Glomerular endothelial cell (primary cell): ENCODE measurements at places on chromosomes 5 and 9. TPM values are rescaled to one million over a fixed set of nuclear protein-coding genes. Genes with fewer than 3 reads are reported as not detected.

The TMEM171 gene
- total RNA-seq, result 1.7 and 2.3 TPM in 2 replicates

The PCSK5 gene
- 21.3 and 25.5 TPM in 2 replicates for total RNA-seq

The PKD2L2 gene
- not detected in 2 replicates for total RNA-seq

The HMHB1 gene
- not detected in 2 replicates for total RNA-seq

The IL5 gene
- not detected in 2 replicates for total RNA-seq

The TMEFF1 gene
- 30.0 and 35.1 TPM in 2 replicates for total RNA-seq

The SMIM33 gene
- total RNA-seq, result not detected in 2 replicates

The ABLIM3 gene
- 57.9 and 60.4 TPM in 2 replicates for total RNA-seq

The PCDHGA9 gene
- 3.3 and 4.5 TPM in 2 replicates for total RNA-seq

The TMC1 gene
- 0.23 and 0.82 TPM in 2 replicates for total RNA-seq

The SPINK5 gene
- 0.12 and 3.2 TPM in 2 replicates for total RNA-seq

The PLAC8L1 gene
- total RNA-seq, result not detected in 2 replicates

The PTPDC1 gene
- 10.1 and 12.7 TPM in 2 replicates for total RNA-seq

The DMRT3 gene
- 0.47 and 1.2 TPM in 2 replicates for total RNA-seq

The OCLN gene
- total RNA-seq, result 4.3 and 7.4 TPM in 2 replicates

The ABITRAM gene
- 7.7 and 14.3 TPM in 2 replicates for total RNA-seq

The UBE2D2 gene
- total RNA-seq, result 107 and 110 TPM in 2 replicates

The SNX30 gene
- total RNA-seq, result 6.6 and 10.7 TPM in 2 replicates

The ARAP3 gene
- 43.5 and 69.0 TPM in 2 replicates for total RNA-seq
